ENCODE measurements at places on chromosomes 6 and 20.

DNA sequence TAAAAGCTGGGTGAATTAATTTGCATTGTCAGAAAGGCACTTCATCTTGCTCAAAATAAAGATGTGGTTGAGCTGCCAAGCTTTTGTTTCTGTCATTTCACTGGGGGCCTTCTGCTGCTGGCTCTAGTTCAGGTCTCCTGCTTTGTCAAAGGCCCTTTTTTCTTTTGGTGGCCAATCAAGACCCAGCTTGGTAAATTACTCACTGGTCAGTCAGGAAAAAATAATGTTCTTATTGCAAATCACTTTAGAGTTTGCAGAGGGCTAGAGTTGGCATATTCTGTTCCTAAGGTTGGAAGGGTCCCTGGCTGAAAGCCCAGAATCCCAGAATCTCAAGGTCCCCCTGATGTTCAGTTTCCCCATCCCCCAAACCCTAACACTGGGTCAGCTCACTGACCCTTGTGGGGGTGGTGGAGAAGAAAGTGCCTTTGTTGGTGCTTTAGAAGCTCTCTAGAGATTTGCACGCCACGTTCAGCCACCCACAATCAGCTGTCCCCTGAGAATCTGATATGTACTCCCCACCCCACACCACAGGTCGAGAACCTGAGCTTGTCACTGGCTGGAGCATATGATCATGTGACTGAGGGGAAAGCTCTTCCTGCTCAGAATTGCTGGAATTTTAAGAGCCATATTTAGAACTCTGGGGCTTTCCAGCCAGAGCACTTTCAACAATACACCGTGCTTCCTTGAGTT, 21.7 kb upstream of the BNIP5 start:
- DNase-seq, result no peak

GRCh38 chr6:90691823-90692222, 105.0 kb upstream of the MAP3K7 start:
- DNase-seq, result no peak

GRCh38 chr6:104955927-104956730, 778 bp upstream of the LIN28B start:
- no peak for DNase-seq

DNA sequence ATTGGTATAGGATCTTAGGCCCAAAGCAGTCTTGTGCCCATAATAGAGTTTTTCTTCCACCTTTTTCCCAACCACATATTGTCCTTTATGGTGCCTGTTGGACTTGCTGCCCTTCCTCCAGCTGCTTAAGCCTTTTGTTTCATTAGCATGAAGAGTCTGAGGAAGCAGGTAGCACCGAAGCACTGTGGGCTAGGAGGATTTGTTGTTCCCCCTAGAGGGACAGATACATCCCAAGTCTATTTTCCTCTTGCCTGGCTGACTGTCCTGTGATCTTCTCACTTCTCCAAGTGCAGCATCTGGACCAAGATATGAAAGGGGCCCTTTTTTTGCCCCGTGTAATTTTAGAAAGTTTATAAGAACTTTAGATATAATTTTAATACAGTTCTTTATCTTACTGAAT, 50.7 kb upstream of the COL10A1 start:
- no peak for DNase-seq

- DNase-seq, result no peak
Observed at GRCh38 chr20:37438464-37439222, 82.4 kb upstream of the NNAT start.

DNA sequence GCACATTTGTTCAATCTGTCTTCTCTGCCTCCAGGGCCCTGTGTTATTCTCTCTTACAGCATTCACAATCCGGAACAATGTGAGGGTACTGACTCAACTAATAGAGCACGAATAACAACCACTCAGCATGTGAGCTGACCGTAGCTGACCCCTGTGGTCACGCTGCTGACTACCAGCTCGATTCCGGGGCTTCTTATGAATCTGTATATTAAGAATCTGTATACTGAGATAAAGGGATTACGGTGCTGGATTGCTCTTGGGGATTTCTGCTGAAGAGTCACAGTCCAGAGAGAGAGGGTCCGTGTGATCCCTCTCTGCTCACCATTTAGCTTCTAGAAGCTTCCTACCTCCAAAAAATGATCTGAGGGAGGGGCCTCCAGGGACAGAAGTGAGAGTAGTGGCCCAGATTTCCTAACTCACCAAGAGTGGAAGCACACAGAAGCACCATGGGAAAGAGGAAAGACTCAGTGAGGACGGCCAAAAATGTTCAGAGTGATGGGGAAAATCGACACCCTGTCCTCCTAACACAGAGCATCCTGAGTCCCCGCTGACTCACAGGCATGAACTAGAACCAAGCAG, 156.2 kb downstream of the THBS2 start:
- DNase-seq, result no peak

DNA sequence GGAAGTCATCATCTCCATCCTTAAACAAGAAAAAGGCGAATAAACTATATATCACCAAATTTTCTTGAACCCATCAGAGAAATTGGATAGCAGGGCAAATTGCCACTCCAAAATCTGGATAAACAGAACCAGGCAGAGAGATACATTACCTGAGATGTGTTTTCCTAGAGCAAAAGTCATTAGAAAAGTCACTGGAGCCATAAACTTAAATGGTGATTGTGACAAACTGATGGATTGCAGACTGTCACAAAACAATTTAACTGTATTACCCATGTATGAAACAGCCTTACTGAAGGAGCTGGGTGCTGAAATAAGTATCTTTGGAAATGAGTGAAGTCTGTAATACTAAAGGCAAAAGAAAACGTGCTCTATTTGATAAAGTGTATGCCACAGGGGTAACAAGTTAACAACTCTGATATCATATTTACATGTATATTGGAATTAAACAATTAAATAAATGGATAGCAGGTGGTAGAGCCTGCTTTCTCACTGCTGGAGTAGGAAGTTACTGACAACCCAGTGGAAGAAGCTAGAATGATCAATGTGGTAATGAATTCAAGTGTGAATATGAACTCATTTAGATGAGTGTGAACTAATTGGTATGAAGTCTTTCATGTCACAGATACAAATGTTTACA, 186.9 kb downstream of the LMBRD1 start:
- no peak for DNase-seq

- no peak for DNase-seq
Observed at GRCh38 chr6:93088621-93089501, 330.5 kb downstream of the EPHA7 start.

- no peak for DNase-seq
Observed at GRCh38 chr6:147733686-147734085, 225.2 kb downstream of the SAMD5 start.

DNA sequence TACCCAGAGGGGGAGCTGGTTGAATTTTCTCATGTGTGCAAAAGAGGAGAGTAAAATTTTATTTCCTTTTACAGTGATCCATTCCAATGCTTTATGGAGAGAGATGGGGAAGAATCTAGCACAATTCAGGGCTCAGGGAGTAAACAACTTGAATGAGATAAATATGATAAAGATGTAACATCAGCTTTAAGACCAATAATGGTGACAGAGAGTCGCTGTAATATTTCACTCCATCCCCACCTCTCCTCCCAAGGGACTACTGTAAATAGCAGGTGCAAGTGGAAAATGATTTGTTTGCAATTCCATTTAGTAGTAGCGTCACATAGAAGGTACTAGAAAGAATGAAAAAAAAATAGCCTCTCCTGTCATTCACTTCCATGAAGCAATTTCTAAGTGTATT, 4.8 kb downstream of the CRISP3 start:
- no peak for DNase-seq

DNA sequence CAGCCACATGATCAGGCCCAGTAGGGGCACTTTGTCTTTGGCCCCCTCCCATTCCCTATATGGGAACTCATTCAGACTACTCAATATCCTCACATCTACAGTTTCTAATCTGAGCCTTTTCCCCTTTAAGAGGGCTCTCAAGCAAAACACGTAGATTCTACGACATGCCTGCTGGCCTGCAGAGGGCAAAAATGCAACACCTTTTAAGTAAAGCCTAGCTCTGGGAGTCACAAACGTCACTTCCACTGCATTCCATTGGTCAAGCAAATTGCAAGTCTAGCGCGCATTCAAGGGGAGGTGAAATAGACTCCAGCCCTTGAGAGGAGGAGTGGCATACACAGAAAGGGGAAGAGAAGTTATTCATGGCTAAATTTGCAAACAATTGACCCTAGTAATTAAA, 70.6 kb downstream of the CDC40 start:
- no peak for DNase-seq

- no peak for DNase-seq
Observed at GRCh38 chr6:137334094-137334493, 114.9 kb upstream of the IFNGR1 start.

- DNase-seq, result no peak
Observed at GRCh38 chr6:42359021-42359420, 92.7 kb downstream of the TRERF1 start.

GRCh38 chr6:105648276-105648675, 245.4 kb upstream of the PREP start:
- DNase-seq, result no peak

DNA sequence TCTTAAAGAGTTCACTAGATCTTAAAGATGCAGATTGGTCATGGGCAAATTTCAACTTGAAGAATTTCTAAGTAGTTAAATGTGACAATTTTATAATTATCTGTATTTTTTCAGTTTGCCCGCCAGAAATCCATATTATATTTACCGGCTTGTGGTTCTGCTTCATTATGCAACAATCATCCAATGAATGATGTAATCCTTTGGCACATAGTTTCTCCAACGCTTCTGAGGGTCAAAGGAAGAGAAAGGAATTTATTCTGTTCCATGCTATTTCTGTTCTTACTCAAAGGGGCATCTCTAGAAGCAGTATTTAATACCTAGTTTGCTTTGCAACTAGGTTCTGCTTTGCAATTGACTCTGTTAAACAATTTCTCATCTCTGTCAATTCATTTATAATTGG, 359.3 kb upstream of the PLCB4 start:
- no peak for DNase-seq

GRCh38 chr6:14187406-14187805, 69.8 kb downstream of the CD83 start:
- no peak for DNase-seq

DNA sequence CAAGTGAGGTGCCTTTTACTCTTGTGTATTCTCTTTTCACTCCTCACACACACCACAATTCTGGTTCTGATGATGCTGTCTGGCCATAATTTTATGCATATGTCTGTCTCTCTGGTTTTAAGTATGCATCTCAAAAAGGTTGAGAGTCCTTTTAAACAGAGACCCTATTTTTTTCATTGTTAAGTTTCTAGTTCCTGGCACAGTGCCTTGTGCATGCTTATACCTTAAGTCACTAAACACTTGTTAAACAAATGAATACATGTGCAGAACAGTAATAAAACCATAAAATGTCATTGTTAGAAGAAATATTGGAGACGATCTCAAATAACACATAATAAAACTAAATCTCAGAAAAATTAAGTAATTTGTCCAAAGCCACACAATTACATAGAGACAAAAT, 7.9 kb downstream of the ROS1 start:
- DNase-seq, result no peak

DNA sequence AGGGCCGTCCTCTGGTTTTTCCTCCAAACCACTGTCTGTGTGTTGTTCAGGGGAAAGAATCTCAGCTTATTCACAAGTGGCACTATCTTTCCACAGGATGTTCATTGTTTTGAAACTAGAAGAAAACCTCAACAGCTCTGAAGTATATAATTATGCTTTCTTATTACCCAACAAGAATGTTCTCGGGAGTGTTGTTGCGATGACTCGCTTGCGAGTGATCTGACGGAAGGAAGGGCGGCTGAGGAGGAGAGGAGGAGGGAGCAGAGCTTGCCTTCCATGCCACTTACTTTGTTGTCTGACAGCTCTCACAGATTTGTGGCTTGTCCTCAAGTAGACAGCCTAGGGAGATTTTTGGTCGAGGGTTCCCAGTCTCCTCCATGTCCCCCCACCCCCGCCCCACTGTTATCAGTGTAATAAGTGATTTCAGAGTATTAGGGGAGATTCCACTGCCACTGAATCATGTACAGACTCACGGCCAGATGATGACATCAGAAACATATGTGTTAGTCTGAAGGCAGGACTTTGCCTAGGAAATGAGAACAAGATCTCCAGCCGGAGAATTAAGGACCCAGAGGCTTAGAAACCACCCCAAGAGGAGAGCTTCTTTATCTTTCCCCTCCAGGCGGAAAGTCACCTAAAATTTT, 80.7 kb upstream of the CCN6 start:
- no peak for DNase-seq

- no peak for DNase-seq
Observed at GRCh38 chr6:133241901-133242636, 912 bp downstream of the EYA4 start.

GRCh38 chr20:61161726-61162390, 90.2 kb upstream of the CDH4 start:
- no peak for DNase-seq

DNA sequence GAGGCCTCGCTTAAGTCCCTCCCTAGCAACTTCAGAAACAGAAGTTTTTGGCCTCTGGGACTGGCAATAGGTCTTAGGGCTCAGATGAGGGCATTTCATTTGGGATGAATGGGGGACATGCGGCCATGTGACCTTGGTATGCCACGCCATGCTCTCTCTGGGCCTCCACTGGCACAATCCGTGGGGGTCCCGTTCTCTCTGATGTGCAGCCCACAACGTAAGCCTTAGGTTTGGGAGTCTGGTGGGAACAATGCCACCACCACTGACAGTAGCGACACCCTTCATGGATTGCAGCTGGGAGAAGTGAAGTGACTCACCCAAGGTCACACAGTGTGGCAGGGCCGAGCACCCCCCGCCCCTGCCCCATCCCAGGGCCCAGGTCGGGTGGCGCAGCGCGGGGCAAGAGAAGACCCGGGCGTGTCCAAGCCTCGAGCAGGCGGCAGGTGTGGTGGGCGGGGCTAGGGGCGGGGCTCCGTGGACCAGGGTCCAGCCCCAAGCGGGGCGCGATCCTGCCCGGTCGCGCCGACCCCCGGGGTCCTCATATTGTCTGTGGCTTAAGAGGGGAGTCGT, 864 bp upstream of the CEBPB start:
- no peak for DNase-seq

DNA sequence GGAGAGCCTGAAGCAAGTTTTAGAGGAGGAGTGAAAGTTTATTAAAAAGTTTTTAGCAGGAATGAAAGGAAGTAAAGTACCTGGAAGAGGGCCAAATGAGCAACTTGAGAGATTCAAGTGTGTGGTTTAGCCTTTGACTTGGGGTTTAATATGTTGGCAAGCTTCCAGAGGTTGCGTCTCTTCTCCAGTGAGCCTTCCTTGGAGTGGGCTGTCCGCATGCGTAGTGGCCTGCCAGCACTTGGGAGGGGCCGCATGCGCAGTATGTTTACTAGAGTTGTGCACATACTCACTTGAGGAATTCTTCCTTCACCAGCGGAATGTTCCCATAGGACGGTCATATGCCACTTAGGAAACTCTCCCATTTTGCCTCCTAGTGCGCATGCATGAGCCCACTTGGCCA, 235.2 kb downstream of the ALDH8A1 start:
- no peak for DNase-seq

GRCh38 chr6:154127657-154128056, 88.6 kb downstream of the OPRM1 start:
- DNase-seq, result no peak

GRCh38 chr6:142474531-142475289, 172.9 kb downstream of the ADGRG6 start:
- no peak for DNase-seq

DNA sequence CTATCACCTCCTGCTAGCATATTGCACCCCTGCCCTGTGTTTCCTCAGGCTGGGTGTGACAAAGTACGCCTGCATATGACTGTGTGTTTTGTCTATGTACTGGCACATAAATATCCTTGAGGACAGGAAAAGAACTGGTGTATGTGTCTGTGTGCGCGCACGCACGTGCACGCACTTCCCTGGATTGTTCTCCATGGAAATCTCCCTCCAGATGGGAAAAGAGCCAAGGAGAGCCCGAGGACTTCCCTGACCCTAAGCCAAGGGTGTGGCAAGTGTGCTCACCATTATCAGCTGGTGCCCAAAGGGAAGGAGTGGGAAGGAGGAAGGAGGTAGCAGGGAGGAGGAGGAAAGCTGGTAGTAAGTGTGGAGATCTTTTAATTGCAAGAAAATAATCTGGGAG, 117.6 kb downstream of the HIVEP2 start:
- no peak for DNase-seq

Measured in CMK (cell line).